ENCODE measurements at places on chromosomes 7 and 10.

GRCh38 chr10:96283756-96284155 lies 12.4 kb upstream of the BLNK start:
- no peak for DNase-seq

GRCh38 chr10:128704716-128705115 lies 578.5 kb upstream of the MKI67 start:
- DNase-seq = no peak

DNA sequence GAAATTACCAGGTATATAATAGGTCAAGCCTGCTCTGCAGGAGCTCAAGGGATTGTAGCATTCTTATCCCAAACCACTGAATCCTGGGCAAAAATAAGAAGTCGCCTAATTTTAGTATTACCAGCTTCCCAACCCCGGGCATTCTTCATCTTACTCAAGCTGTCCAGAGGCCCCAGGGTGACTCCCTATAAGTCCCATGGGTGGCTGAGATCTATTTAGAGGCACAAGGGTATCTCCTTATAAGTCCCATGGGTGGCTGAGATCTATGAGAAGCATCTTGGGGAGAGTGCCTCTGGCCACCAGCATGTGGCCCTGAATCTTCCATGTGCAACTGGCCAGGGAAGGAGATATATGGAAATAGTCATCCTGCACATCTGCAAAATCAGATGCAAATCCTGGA lies 38.9 kb downstream of the PRSS2 start:
- no peak for DNase-seq

DNA sequence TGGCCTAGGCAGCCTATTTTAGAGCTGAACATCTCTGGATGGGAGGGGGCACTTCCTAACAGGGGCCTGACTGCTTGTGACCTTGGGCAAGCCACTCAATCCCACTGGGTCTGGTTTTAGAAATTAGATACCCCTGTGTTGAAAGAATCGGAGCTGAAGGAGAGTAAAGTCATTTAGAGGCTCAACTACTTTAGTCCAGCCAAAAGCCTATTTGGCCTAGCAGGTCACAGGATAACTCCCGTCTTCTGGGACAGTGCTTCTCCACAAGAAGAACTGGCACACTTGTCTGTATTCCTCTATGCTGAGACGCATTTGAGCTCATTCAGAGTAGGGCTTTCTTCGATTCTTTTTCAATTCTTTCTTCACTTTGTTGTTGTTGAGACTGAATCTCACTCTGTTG lies 224.2 kb downstream of the CHCHD3 start:
- no peak for DNase-seq

GRCh38 chr7:40437498-40437897 lies 302.7 kb downstream of the SUGCT start:
- DNase-seq = no peak
